ENCODE measurements at places on chromosomes 2 and 18. TPM values are rescaled to one million over a fixed set of nuclear protein-coding genes. Genes with fewer than 3 reads are reported as not detected.
A peak's percentile ranks its signal among the peaks of the same experiment; 100 is the strongest.

DNA sequence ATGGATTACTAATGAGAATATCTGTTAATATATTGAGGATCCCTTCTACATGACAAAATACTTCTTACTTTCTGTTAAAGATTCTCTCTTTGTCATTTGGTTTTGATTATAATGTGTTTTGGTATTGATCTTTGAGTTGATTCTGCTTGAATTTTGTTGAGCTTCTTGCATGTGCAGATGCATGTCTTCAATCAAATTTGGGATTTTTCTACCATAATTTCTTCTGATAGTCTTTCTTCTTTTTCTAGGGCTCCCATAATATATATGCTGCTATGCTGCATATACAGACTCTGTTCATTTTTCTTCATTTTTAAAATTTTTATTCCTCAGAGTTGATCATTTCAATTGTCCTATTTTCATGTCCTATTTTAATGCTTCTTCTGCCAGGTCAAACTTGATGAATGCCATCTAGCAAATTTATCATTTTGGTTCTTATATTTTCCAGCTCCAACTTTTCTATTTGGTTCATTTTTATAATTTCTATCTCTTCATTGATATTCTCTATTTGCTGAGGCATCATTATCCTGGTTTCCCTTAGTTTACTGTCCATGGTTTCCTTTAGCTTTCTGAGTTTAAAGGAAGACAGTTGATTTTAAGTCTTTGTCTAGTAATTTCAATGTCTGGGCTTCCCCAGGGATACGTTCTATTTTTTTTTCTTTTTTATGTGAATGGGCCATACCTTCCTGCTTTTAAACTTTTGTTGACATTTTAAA lies 244.7 kb downstream of the WDPCP start:
- H3K4me3 ChIP-seq: no peak overlapping the region
- H3K36me3 ChIP-seq: no peaks in the 10 kb centered on the region
- H3K27ac ChIP-seq: no peak overlapping the region

DNA sequence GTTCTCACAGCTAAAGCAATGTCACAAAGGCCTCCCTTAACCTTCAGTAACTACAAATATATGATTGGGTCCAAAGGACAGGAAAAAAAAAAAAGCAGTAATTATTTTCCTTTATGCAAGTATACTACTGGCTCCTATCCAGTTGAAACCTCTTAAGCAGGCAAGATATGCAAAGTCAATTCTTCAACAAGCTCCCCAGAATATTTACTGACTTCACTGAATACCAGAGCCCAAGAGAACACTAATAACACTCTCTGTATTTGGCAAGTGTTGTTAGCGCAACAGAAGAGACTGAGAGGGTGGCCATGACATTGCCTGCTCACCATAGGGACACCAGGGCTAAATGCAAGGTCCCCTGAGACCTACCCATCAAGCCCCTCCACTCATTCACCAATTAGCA lies 74.5 kb downstream of the AP1S3 start:
- DNase-seq: no peak
- H3K4me3 ChIP-seq: no peak overlapping the region
- H3K36me3 ChIP-seq: no peaks in the 10 kb centered on the region
- no peak overlapping the region for H3K27ac ChIP-seq

- DNase-seq: no peak
- peaks cover 18% of the 10 kb centered on the region for H3K36me3 ChIP-seq
- no peak overlapping the region for H3K27ac ChIP-seq
- no peaks in the 10 kb centered on the region for H3K27me3 ChIP-seq
- H3K4me1 ChIP-seq: peaks cover 11% of the 10 kb centered on the region
- H3K4me3 ChIP-seq: no peak overlapping the region
These were observed 45.4 kb downstream of the SLC66A3 start for GRCh38 chr2:11200651-11201050.

DNA sequence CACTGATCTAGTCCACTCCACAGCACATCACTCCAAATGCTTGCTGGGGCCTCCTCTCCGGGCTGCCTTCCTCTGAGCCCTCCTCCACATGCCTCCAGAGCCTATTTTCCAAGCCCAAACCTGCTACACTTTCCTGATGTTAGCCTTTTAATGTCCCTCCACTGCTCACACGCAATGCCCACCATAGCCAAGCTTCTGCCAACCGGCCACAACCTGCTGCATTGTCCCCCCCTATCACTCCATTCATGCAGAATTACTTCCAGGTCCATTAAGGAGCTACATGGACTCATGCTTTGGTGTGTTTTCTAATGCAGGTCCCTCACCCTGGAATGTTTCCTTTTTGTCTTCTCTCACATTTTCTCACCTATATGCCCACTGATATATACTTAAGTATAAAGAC lies 129.3 kb downstream of the MARCHF4 start:
- no peak overlapping the region for H3K27ac ChIP-seq
- H3K4me3 ChIP-seq: no peak overlapping the region
- DNase-seq: no peak
- H3K36me3 ChIP-seq: no peaks in the 10 kb centered on the region
- H3K4me1 ChIP-seq: no peaks in the 10 kb centered on the region

DNA sequence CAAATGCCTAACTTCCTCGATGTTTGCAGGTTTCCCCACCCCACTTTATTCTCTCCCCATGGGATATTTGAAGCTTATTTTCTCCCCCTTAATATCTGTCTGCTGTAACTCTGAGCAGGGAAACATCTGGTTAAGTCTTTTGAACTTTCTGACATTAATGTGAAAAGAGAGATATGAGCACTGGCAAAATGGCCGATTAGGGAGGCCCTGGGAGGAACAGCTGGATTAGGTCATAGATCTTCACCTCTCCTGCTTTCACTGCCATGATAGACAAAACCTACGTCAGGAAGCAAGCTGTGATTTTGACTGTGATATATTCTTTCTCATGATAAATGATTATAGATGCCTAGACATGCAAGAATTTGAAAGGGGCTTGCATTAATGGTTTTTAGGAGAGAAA lies 43.6 kb downstream of the LYPD6B start:
- H3K36me3 ChIP-seq: no peaks in the 10 kb centered on the region
- H3K27ac ChIP-seq: no peak overlapping the region
- DNase-seq: no peak
- H3K4me1 ChIP-seq: no peaks in the 10 kb centered on the region
- no peak overlapping the region for H3K4me3 ChIP-seq
- H3K27me3 ChIP-seq: no peaks in the 10 kb centered on the region

DNA sequence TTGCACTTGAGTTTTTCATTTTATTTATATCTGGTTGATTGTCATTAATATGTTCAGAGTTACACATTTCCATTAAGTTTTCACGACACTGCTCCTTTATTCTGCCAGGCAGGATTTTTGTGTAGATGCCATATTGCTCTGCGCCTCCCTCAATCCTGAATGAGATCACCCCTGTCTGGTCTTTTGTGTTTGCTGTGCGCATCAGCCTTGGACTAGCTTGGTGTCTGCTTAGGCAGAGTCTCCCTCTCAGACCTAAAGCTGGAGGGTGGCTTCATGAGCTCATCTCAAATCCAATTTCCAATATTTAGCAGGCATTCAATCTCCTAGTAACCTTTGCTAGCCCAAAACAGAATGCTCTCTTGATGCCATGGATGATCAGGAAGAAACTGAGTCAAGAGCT lies 137.4 kb downstream of the SMAD7 start:
- H3K27me3 ChIP-seq: no peaks in the 10 kb centered on the region
- H3K27ac ChIP-seq: peak overlapping the region; percentile 82
- H3K4me3 ChIP-seq: no peak overlapping the region
- peaks cover 47% of the 10 kb centered on the region for H3K4me1 ChIP-seq

- H3K4me1 ChIP-seq: no peaks in the 10 kb centered on the region
- no peak overlapping the region for H3K27ac ChIP-seq
- H3K36me3 ChIP-seq: no peaks in the 10 kb centered on the region
- H3K4me3 ChIP-seq: no peak overlapping the region
- no peaks in the 10 kb centered on the region for H3K27me3 ChIP-seq
These were observed 684.2 kb downstream of the EPHA4 start for GRCh38 chr2:220887876-220888275.

GRCh38 chr2:9993488-9994165 lies 42.1 kb downstream of the GRHL1 start:
- H3K4me1 ChIP-seq: no peaks in the 10 kb centered on the region
- no peaks in the 10 kb centered on the region for H3K36me3 ChIP-seq
- DNase-seq: no peak
- no peak overlapping the region for H3K27ac ChIP-seq
- no peaks in the 10 kb centered on the region for H3K27me3 ChIP-seq

- peaks cover 25% of the 10 kb centered on the region for H3K36me3 ChIP-seq
- no peak overlapping the region for H3K27ac ChIP-seq
- no peaks in the 10 kb centered on the region for H3K4me1 ChIP-seq
- no peak overlapping the region for H3K4me3 ChIP-seq
These were observed 49.3 kb downstream of the GLS start for GRCh38 chr2:190929919-190930318.

DNA sequence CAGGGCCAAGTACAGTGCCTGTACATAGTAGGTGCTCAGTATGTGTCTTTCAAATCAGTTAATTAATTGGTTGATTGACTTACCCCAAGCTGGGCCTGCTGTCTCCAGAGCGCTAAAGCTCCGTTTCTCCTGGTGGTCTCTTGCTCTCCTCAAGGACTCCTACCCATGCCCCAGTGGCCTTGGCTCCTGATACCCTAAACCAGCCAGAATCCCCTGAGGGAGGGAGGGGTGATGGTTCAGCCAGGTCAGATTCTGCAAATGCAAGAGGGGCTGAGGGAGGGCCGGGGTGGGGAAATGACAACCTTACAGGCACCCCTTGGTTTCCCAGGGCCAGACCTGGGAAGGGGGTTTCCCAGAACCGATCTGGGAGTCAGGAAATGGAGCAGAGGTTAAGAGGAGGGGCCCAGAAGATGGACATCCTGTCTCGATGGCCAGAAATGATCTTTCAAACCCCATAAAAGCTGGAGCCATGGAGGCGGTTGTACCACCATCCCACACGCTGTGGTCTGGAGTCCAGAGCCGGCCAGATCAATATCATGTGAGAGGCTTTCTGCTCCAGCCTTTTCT lies 209.1 kb downstream of the TNS1 start:
- H3K4me3 ChIP-seq: no peak overlapping the region
- H3K27ac ChIP-seq: no peak overlapping the region
- DNase-seq: no peak
- H3K36me3 ChIP-seq: no peaks in the 10 kb centered on the region
- no peaks in the 10 kb centered on the region for H3K27me3 ChIP-seq

DNA sequence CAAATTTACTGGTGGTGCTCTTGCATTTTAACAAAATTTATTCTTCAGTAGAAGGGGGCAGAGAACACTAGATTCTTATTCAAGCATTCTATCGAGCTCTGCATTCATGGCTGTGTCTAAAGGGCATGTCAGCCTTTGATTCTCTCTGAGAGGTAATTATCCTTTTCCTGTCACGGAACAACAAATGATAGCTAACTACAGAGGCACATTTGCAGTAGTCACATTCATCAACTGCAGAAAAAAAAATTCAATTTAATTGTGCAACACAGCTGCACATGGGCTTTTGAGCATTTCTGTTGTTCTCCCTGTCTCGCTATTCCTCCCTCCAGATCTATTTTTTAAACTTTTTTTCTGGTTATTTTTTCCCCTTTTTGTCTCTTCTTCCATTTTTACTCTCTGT lies 13.0 kb upstream of the DLX1 start:
- H3K27ac ChIP-seq: no peak overlapping the region
- H3K36me3 ChIP-seq: no peaks in the 10 kb centered on the region
- no peak for DNase-seq
- no peaks in the 10 kb centered on the region for H3K27me3 ChIP-seq

DNA sequence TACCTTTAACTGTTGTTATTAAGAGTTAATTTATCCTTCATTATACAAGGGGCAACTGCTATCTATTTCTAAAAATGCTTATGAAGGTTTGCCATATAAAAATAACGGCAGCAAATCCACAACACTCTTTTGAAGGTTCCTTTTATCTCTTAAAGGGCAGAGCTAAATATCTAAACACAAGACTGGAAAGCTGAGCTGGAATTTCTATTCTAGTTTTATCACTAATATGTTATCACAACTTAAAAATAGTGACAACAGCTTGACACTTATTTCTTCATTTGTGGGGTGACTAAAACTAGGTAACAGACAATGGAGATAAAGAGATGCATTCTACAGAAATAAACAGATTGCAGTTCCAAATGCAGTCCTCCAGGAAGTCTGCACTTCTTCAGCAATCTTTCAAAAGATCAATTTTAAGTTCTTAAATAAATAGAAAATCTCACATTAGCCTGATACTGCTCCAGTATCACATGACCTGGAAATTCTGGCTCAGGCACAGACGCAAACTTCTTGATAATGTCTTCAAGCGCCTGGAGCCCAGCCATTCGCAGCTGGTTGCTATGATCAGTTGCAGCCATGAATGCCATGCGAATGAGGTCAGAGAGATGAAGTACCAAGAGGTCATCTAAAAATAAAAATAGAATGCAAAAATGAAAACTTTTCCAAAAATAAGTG lies 54.0 kb upstream of the STRN start:
- peaks cover 43% of the 10 kb centered on the region for H3K36me3 ChIP-seq
- H3K27ac ChIP-seq: no peak overlapping the region
- no peak overlapping the region for H3K4me3 ChIP-seq
- no peaks in the 10 kb centered on the region for H3K27me3 ChIP-seq
- no peaks in the 10 kb centered on the region for H3K4me1 ChIP-seq

DNA sequence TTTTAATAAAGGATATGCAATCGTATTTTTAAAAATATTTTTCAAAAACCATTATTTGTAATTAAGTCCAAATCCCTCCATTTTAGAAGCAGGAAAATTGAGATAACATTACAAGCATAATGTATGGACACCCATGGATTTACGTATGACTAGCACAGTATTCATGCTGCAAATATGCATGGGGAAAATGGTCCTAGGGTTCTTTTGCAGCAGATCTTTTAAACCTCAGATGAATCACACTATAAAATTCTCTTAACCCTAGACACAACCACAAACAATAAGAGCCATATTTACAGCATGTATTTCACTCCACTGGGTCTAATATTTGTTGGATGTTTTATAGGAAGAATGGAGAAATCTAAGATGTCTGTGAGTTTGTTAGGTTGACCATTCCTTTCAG lies 453.4 kb downstream of the TGIF1 start:
- H3K27me3 ChIP-seq: no peaks in the 10 kb centered on the region
- no peaks in the 10 kb centered on the region for H3K36me3 ChIP-seq
- DNase-seq: no peak
- H3K4me3 ChIP-seq: no peak overlapping the region

- no peaks in the 10 kb centered on the region for H3K27me3 ChIP-seq
- no peak overlapping the region for H3K4me3 ChIP-seq
- H3K4me1 ChIP-seq: no peaks in the 10 kb centered on the region
These were observed 377.9 kb downstream of the TMEM182 start for GRCh38 chr2:103139628-103140268.

- H3K4me3 ChIP-seq: no peak overlapping the region
- no peaks in the 10 kb centered on the region for H3K4me1 ChIP-seq
- DNase-seq: no peak
- H3K27me3 ChIP-seq: no peaks in the 10 kb centered on the region
- no peak overlapping the region for H3K27ac ChIP-seq
These were observed 192.2 kb downstream of the IRS1 start for GRCh38 chr2:226607379-226607778.

- no peak overlapping the region for H3K4me3 ChIP-seq
- no peak for DNase-seq
- no peaks in the 10 kb centered on the region for H3K27me3 ChIP-seq
- H3K4me1 ChIP-seq: peaks cover 4% of the 10 kb centered on the region
- H3K27ac ChIP-seq: no peak overlapping the region
These were observed 86.4 kb downstream of the SNTG2 start for GRCh38 chr2:1037066-1037465.

- H3K27ac ChIP-seq: no peak overlapping the region
- no peak overlapping the region for H3K4me3 ChIP-seq
- peaks cover 11% of the 10 kb centered on the region for H3K4me1 ChIP-seq
- no peak for DNase-seq
These were observed 73.3 kb upstream of the KLF7 start for GRCh38 chr2:207238831-207239701.

The ACVR1C gene
- total RNA-seq: 6.3 TPM

The MAP3K19 gene
- total RNA-seq: not detected

The TWIST2 gene
- total RNA-seq: not detected

The TUBA3E gene
- total RNA-seq: not detected

The MYO3B gene
- total RNA-seq: not detected

The SLC11A1 gene
- total RNA-seq: 1.9 TPM

The KCMF1 gene
- 59.8 TPM for total RNA-seq

The GKN1 gene
- total RNA-seq: not detected

The FBLN7 gene
- total RNA-seq: 37.0 TPM

Measured in CD4-positive, alpha-beta memory T cell (primary cell).